ENCODE measurements at places on chromosomes 16 and 17.

- DNase-seq, result no peak
Measured at GRCh38 chr16:84751241-84751640, 51.4 kb downstream of the USP10 start.

- no peak for DNase-seq
Measured at GRCh38 chr17:61404913-61405685, 5.5 kb downstream of the TBX2 start.

GRCh38 chr17:40909351-40909750 is 24.3 kb upstream of the KRT20 start:
- peak; percentile 62 for DNase-seq

DNA sequence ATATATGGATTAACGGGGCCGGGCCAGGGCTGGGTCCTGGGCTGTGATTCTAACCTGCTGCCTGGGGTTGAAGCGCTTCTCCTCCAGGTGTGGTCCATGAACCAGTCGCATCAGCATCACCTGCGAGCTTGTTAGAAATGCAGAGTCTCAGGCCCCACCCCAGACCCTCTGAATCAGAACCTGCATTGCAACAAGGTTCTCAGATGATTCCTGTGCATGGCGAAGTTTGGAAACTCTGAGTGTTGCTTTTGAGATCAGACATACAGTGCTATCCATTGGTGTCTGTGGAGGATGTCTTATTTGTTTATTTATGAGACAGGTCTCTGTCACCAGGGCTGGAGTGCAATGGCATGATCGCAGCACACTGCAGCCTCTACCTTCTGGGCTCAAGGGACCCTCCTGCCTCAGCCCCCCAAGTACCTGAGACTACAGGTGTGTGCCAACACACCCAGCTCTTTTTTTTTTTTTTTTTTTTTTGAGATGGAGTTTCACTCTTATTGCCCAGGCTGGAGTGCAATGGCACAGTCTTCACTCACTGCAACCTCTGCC is 99.8 kb downstream of the PITPNC1 start:
- peak; percentile 27 for DNase-seq

- DNase-seq, result no peak
Measured at GRCh38 chr17:44807093-44807816, 22.8 kb downstream of the GJC1 start.

GRCh38 chr17:77865112-77865611 is 93.3 kb upstream of the TNRC6C start:
- DNase-seq, result no peak

- no peak for DNase-seq
Measured at GRCh38 chr17:48825446-48826381, 5.1 kb upstream of the CALCOCO2 start.

GRCh38 chr17:79800325-79801155 is 3.7 kb upstream of the CBX8 start:
- DNase-seq, result peak; percentile 63

DNA sequence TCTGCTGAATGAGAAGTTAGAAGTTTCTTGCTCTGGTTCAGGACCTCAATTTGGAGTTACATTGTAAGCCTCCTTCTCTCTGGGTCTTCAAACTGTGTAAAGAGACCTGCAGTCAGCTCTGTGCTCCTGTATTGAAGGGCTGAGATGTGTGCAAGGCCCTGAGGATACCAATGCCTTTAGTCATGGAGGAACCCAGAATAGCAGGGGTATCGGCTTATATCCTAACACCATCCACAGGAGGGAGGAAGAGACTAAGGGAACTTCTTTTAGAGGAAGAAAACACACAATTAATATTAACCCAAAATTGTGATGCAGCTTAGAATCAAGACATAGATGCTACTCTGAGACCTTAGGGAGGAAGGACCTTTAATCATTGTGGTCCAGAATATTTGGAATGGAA is 36.5 kb downstream of the GLP2R start:
- DNase-seq, result no peak

GRCh38 chr17:7836596-7837407 is 2.8 kb downstream of the KDM6B start:
- DNase-seq, result peak; percentile 69

GRCh38 chr17:69819316-69820087 is 255.5 kb upstream of the KCNJ16 start:
- no peak for DNase-seq

- DNase-seq, result peak; percentile 54
Measured at GRCh38 chr16:67430504-67430976, 381 bp upstream of the HSD11B2 start.

DNA sequence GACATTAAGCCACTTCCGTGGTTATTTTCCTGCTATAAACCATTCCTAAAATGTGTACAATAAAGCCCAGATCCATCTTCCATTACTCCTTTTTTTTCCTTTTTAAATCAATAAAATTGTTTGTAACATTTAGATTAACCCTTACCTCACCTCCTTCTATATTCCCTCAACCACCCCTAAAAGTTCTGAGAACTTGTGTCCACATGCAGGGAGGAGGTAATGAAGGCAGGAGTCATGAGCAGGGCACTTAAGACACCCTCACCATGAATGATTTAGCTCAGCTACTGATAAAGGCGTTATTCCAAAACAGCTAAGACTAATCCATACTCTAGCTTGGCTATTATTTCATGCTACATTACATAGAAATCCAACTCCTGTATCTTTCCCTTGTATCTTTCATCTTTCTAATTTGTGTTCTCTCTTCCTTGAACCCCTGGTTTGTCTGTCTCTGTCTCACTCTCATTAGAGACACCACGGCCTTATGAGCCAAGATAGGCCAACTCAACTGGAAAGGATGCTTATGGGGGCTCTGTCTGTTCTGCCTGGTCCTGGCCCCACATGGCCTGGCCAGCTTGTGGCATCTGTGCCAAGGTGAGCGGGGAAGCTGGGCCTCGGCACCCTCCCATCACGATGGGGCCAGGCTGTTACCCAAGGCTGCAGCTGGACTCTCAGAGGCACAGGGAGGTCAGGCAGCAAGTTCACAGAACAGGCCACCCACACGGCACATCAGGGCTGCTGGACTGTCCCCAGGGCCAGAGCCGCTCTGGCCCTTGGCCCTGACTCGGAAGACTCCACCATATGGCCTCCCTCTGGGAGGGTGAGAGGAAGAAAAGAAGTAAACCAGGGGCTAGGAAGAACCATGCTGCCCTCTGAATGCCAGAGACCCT is 294.4 kb downstream of the SOX9 start:
- no peak for DNase-seq
